Foreskin keratinocyte (primary cell): ENCODE measurements at places on chromosomes 2 and 18. TPM values are rescaled to one million over a fixed set of nuclear protein-coding genes. Genes with fewer than 3 reads are reported as not detected.

- peak; percentile 80 for DNase-seq
Observed at GRCh38 chr18:73153271-73153670, 285.5 kb upstream of the NETO1 start.

GRCh38 chr2:61887717-61888266 is 664 bp downstream of the CCT4 start:
- no peak for DNase-seq

DNA sequence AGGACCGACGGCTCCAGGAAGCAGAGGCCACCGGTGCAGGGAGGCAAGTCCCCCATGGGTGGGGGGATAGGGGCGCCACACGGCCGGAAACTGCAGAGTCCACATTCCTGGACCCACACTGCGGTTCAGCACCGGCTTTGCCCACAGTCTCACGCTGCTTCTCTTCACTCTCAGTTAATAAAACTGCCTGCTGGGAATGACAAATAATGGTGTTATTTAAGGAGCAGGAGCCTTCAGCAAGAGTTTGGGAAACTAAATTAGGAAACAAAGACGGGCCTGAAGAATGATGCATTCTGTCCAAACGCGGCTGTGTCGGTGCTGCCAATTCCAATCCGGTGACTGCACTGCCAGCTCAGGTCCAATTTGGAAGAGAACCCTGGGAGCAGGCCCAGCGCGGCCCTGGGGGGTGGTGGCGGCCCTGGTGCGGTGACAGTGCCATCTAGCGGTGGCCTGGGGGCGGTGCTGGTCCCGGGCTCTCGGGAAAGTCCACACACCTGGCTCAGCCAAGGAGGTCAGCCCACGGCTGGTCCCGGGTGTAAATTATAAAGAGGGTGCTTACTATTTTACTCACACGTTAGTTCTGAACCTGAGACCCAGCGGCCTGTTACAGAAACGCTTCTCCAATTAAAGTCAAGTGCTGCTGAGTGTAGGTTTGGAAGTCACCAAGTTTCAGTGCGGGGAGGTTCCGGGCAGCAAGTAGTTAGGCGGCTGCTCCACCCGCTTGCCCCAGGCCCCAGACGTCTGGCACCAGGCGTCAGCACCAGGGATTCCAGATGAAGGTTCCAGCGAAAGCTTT is 73.1 kb upstream of the PXDN start:
- peak; percentile 65 for DNase-seq

DNA sequence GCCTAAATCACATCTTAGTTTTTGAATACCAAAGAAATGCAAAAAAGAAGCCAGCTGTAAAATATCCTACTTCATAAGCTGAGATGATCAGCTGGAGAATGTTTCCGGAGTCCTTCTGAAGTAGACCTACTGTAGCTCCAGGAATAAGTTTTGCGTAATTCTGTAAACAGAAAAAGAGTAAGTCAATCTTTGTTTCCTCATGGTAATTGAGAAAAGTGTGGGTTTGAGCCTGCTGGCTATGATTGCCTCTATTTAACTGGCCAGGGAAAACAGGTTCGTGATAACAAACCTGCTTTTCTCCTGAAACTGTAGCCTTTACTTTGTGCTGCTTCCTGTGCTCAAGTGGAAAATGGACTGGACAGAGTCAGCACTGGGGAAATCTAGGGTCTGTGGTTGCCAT is 58.2 kb downstream of the ITGB6 start:
- DNase-seq: no peak

- DNase-seq: no peak
Observed at GRCh38 chr2:210991107-210991506, 434.7 kb downstream of the CPS1 start.

DNA sequence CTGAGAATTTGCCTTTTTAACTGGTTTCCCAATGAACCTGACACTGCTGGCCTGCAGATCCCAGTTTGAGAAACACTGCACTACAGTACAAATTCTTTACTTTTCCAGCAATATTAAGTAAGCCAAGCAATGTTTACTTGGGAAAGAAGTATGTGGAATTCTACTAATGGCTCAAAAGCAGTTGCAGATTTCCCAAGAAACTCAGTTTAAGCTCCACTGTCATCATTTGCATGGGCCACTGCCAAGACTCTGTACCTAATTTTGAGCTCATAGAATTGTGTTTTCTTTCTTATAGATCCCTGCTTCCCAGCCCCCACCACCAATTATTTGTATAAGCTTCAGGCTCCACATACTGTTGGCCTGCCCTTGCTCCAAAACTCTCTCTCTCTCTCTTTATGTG is 676.1 kb downstream of the RNF144A start:
- no peak for DNase-seq

DNA sequence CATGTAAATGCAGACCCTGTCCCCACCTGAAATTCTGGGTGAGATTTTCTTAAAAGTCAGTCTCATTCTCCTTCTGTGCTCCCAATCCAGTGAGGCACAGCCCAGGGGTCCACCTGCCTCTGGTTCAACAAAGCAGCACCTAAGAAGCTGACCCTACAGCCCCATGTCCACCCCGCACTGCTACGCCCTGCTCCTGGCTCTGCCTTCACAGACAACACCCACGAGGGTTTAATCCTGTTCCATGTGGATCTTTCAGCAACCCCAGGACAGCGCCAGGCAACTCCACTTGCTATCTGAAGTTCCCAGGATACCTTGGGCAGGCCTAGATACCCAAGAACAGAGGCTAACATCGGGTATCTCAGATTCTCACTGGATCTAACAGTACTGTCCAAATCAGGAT is 44.9 kb downstream of the HDLBP start:
- no peak for DNase-seq

DNA sequence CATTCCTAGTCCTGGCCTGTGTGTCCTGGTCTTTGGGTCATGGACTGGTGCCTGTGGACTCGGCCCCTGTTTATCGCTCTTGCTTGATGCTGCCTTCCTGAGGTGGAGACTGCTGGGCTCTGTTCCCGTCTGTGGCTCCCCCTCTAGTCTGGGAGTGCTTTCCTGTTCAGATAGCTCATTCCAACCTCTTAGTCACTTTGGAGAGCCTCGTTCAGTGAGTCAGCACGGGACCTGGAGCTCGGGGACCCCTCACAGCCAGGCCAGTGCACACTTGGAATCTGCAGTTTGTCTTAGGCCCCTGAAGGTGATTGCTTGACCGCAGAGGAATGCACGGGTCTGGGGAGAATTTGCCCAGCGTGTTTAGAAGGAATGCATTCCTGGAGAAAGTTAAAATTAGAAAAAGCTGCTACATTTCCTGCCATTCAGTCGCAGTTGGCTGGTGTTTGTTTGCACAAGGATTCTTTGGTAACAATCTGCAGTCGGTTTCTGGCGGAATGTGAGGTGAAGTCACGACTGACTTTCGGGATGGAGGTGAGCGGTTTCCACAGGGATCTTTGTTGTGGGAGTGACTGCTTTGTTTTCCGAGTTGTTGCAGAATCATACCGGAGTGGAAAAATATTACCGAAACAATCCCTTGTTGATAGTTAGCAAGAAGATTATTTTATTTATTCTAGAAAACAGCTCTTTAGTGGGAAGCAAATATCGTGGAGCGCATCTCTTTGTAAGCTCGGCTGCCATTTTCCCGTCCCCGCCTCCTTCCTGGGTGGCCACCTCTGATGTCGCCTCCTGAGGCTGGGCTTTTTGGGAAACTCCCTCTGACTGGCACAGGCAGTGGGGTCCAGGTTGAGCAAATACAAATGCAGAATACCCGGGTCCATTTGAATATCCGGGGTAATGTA is 29.6 kb downstream of the SH3BP4 start:
- peak; percentile 80 for DNase-seq

DNA sequence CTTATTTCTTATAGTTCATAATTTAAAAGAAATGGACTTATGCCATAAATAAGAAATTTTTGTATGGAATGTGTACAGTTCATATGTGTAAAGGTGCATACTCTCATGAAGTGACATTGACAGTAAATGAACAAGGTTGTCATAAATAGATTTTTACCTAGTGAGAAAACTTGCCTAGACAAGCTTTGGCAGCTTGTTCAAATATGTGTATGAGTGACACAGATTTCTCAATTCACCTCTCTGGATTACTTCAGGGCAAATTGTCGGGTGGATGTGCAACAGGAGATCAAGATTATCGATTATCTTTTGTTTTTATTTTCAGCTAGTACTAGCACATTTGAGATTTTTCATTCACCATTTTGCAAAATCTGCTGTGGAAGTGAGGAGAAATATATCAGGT is 758.1 kb upstream of the ACVR2A start:
- peak; percentile 48 for DNase-seq

GRCh38 chr2:218400930-218401881 is 1.5 kb downstream of the CTDSP1 start:
- DNase-seq: no peak

DNA sequence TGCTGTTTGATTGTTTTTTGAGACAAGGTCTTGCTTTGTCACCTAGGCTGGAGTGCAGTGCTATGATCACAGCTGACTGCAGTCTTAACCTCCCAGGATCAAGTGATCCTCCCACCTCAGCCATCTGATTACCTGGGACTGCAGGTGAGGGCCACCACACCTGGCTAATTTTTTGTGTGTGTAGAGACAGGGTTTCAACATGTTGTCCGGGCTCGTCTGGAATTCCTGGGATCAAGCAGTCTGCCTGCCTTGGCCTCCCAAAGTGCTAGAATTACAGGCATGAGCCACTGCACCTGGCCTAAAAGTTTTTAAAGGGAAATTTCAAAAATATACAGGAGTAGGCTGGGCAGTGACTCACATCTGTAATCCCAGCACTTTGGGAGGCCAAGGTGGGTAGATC is 22.4 kb downstream of the CARF start:
- no peak for DNase-seq

GRCh38 chr2:74314107-74314506 is 29.1 kb downstream of the SLC4A5 start:
- DNase-seq: no peak

DNA sequence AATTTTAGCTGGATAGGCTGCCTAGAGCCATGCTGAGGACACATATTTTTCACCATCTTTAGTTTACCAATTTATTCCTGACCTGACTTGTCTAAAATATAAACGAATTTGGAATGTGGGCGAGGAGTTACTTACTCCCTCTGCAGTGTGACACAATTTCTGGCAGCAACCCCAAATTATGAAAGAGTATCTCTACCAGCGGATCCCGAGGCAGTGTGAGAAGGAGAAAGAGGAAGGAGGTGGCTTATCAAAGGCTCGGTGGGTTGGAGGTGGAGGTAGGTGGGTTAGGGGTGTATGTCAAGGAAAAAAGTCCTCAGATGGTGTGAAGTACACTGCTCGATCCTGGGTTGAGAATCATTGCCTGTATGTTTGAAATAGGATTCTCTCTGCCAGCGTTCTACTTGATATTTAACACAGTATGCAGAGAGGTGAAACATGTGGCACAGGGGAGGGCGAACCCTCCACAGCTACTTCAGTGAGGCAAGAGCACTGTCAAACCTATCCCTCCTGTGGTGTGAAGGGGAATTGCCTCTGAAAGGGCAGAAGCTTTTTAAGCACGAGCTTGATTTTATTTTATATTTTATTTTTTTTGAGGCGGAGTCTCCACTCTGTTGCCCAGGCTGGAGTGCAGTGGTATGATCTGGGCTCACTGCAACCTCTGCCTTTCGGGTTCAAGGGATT is 76.0 kb downstream of the RFTN2 start:
- peak; percentile 52 for DNase-seq

- DNase-seq: no peak
Observed at GRCh38 chr2:69436596-69436937, 668 bp downstream of the NFU1 start.

CXCR4 gene
- total RNA-seq: not detected in 2 replicates

CABYR gene
- 7.2 and 7.7 TPM in 2 replicates for total RNA-seq

ALLC gene
- not detected in 2 replicates for total RNA-seq

FOXD4L1 gene
- total RNA-seq: 0.03 and 0.11 TPM in 2 replicates

IL36G gene
- total RNA-seq: 0.32 and 0.85 TPM in 2 replicates
